ENCODE measurements at places on chromosomes 2 and 18. TPM values are rescaled to one million over a fixed set of nuclear protein-coding genes. Genes with fewer than 3 reads are reported as not detected.

- H3K4me3 ChIP-seq: no peak overlapping the region
- H3K36me3 ChIP-seq: no peaks in the 10 kb centered on the region
- peaks cover 5% of the 10 kb centered on the region for H3K4me1 ChIP-seq
- DNase-seq: no peak
- no peak overlapping the region for H3K27ac ChIP-seq
Measured at GRCh38 chr2:38512211-38512610, 90.5 kb downstream of the HNRNPLL start.

GRCh38 chr2:203972066-203972465 lies 35.5 kb downstream of the ICOS start:
- no peaks in the 10 kb centered on the region for H3K4me1 ChIP-seq
- H3K27me3 ChIP-seq: peaks cover 5% of the 10 kb centered on the region
- H3K27ac ChIP-seq: no peak overlapping the region
- DNase-seq: no peak
- H3K36me3 ChIP-seq: peaks cover 4% of the 10 kb centered on the region
- no peak overlapping the region for H3K4me3 ChIP-seq

- no peaks in the 10 kb centered on the region for H3K4me1 ChIP-seq
- H3K4me3 ChIP-seq: no peak overlapping the region
- no peaks in the 10 kb centered on the region for H3K36me3 ChIP-seq
- no peak overlapping the region for H3K27ac ChIP-seq
Measured at GRCh38 chr2:16180631-16181030, 240.3 kb downstream of the MYCN start.

DNA sequence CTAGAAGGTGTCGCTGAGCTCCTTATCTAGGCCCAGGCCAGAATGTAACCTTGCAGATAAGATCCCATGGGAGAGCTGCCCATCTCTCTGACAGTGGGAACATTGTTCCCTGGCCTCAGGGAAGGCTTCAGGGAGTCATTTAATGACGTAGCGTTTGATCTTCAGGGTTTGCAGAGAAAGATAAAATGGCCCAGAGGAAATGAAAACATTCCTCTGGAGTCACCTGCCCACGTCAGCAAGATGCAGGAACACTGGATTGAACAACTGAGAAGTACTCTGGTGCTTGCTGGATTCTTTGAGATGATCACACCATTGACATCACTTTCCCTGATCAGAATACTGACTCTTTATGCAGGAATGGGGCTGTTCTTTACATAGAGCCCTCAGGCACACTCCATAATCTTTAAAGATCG lies 51.6 kb downstream of the MAPK4 start:
- DNase-seq: no peak
- H3K36me3 ChIP-seq: no peaks in the 10 kb centered on the region
- peaks cover 2% of the 10 kb centered on the region for H3K27me3 ChIP-seq
- no peaks in the 10 kb centered on the region for H3K4me1 ChIP-seq
- H3K27ac ChIP-seq: no peak overlapping the region

GRCh38 chr2:112547333-112547732 lies 5.1 kb downstream of the POLR1B start:
- peaks cover 11% of the 10 kb centered on the region for H3K4me1 ChIP-seq
- no peak for DNase-seq

GRCh38 chr2:232586943-232587505 lies 36.5 kb downstream of the EIF4E2 start:
- no peaks in the 10 kb centered on the region for H3K27me3 ChIP-seq
- peaks cover 12% of the 10 kb centered on the region for H3K36me3 ChIP-seq
- no peaks in the 10 kb centered on the region for H3K4me1 ChIP-seq
- no peak overlapping the region for H3K4me3 ChIP-seq

GRCh38 chr2:184528119-184528518 lies 70.2 kb upstream of the ZNF804A start:
- H3K36me3 ChIP-seq: no peaks in the 10 kb centered on the region
- H3K4me3 ChIP-seq: no peak overlapping the region
- H3K27ac ChIP-seq: no peak overlapping the region
- no peaks in the 10 kb centered on the region for H3K27me3 ChIP-seq
- no peak for DNase-seq
- no peaks in the 10 kb centered on the region for H3K4me1 ChIP-seq

GRCh38 chr18:36130883-36131653 lies 1.4 kb downstream of the ELP2 start:
- H3K4me1 ChIP-seq: peaks cover 29% of the 10 kb centered on the region
- peak overlapping the region; percentile 93 for H3K4me3 ChIP-seq
- H3K27ac ChIP-seq: peak overlapping the region; percentile 95
- no peaks in the 10 kb centered on the region for H3K27me3 ChIP-seq

DNA sequence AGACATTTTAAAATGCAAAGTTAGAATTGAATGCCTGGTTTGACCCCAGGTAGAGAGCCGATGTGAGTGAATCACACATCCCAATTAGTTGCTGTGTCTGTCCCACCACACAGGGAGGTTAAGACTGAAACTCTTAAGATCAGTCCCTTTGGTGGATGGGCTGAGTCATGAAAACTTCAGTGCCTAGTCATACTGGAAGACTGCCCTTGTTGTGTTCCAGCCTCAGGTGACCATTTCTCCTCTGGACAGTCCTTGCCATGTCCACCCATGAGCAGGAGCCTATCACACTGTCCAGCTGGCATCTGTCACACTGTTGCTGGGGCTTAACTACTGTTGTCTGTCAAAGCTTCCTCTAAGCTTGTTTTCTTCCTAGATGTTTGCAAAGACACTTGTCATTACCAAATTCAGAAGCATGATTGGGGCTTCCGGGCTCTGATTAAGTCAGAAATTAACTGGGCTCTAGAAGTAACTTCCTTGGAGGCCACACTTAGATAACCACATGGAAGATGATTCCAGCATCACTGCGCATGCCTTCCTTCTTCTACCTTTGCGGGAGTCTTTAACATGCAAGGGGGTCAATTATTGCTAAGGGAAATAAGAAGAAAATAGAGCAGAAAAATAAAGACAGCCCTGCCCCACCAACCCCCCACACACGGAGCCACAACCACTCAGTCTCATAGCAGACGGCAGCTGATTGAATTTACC lies 21.3 kb downstream of the CYRIA start:
- no peaks in the 10 kb centered on the region for H3K36me3 ChIP-seq
- no peaks in the 10 kb centered on the region for H3K4me1 ChIP-seq
- no peak overlapping the region for H3K27ac ChIP-seq
- H3K27me3 ChIP-seq: no peaks in the 10 kb centered on the region

DNA sequence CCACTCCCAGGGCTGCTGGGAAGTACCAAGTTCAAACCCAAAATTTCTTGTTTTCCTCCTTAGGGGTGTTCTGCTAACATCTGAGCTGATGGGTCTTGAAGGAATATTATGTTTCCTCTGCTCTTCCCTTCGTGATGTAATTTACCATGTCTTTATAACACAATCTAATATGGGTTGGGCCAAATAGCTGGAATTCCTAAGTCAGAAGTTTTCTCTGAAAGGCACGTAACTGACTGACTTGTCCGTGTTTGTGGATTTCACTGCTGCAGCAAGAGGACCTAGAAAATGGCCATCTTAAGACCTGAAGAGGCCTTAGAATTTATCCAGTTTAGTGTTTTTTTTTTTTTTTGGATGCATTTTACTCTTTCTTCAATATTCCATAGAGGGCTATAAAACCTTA lies 256.7 kb downstream of the DCDC2C start:
- DNase-seq: no peak
- H3K27ac ChIP-seq: no peak overlapping the region
- no peaks in the 10 kb centered on the region for H3K4me1 ChIP-seq
- H3K27me3 ChIP-seq: no peaks in the 10 kb centered on the region
- H3K36me3 ChIP-seq: no peaks in the 10 kb centered on the region

GRCh38 chr2:11009176-11009575 lies 97.4 kb downstream of the KCNF1 start:
- H3K36me3 ChIP-seq: no peaks in the 10 kb centered on the region
- no peak for DNase-seq
- no peaks in the 10 kb centered on the region for H3K4me1 ChIP-seq
- peaks cover 2% of the 10 kb centered on the region for H3K27me3 ChIP-seq
- no peak overlapping the region for H3K27ac ChIP-seq
- H3K4me3 ChIP-seq: no peak overlapping the region

GRCh38 chr2:187139469-187139868 lies 290.5 kb upstream of the ZSWIM2 start:
- no peak for DNase-seq
- H3K36me3 ChIP-seq: no peaks in the 10 kb centered on the region
- no peak overlapping the region for H3K4me3 ChIP-seq
- H3K27me3 ChIP-seq: no peaks in the 10 kb centered on the region
- H3K27ac ChIP-seq: no peak overlapping the region

- H3K4me1 ChIP-seq: peaks cover 14% of the 10 kb centered on the region
- H3K36me3 ChIP-seq: peaks cover 21% of the 10 kb centered on the region
- DNase-seq: no peak
Measured at GRCh38 chr2:148675708-148676107, 31.2 kb downstream of the EPC2 start.

- no peak for DNase-seq
- H3K4me3 ChIP-seq: no peak overlapping the region
- H3K36me3 ChIP-seq: no peaks in the 10 kb centered on the region
- no peaks in the 10 kb centered on the region for H3K4me1 ChIP-seq
Measured at GRCh38 chr18:50509012-50509411, 50.9 kb upstream of the MAPK4 start.

- H3K36me3 ChIP-seq: peaks cover 1% of the 10 kb centered on the region
- DNase-seq: no peak
- H3K4me3 ChIP-seq: no peak overlapping the region
- no peak overlapping the region for H3K27ac ChIP-seq
- H3K4me1 ChIP-seq: no peaks in the 10 kb centered on the region
- H3K27me3 ChIP-seq: no peaks in the 10 kb centered on the region
Measured at GRCh38 chr2:202436626-202437025, 60.5 kb downstream of the BMPR2 start.

- peaks cover 38% of the 10 kb centered on the region for H3K4me1 ChIP-seq
- peaks cover 15% of the 10 kb centered on the region for H3K36me3 ChIP-seq
- peak overlapping the region; percentile 88 for H3K4me3 ChIP-seq
- DNase-seq: peak; percentile 71
- H3K27ac ChIP-seq: peak overlapping the region; percentile 68
- H3K27me3 ChIP-seq: no peaks in the 10 kb centered on the region
Measured at GRCh38 chr2:96264656-96265348, 995 bp downstream of the TMEM127 start.

- peak overlapping the region; percentile 93 for H3K27ac ChIP-seq
- no peaks in the 10 kb centered on the region for H3K27me3 ChIP-seq
- H3K36me3 ChIP-seq: peaks cover 68% of the 10 kb centered on the region
- no peak for DNase-seq
Measured at GRCh38 chr18:63213331-63213900, 106.2 kb downstream of the BCL2 start.

GRCh38 chr2:151176661-151177060 lies 85.0 kb downstream of the RBM43 start:
- peaks cover 2% of the 10 kb centered on the region for H3K27me3 ChIP-seq
- no peak overlapping the region for H3K27ac ChIP-seq
- no peak overlapping the region for H3K4me3 ChIP-seq
- no peak for DNase-seq

GRCh38 chr18:22176420-22177326 lies 7.3 kb downstream of the GATA6 start:
- no peak overlapping the region for H3K27ac ChIP-seq
- H3K36me3 ChIP-seq: no peaks in the 10 kb centered on the region
- no peaks in the 10 kb centered on the region for H3K4me1 ChIP-seq

GRCh38 chr2:181189951-181190350 lies 209.5 kb downstream of the UBE2E3 start:
- H3K36me3 ChIP-seq: peaks cover 30% of the 10 kb centered on the region
- no peaks in the 10 kb centered on the region for H3K27me3 ChIP-seq
- H3K4me1 ChIP-seq: peaks cover 18% of the 10 kb centered on the region
- no peak for DNase-seq
- H3K27ac ChIP-seq: no peak overlapping the region

DNA sequence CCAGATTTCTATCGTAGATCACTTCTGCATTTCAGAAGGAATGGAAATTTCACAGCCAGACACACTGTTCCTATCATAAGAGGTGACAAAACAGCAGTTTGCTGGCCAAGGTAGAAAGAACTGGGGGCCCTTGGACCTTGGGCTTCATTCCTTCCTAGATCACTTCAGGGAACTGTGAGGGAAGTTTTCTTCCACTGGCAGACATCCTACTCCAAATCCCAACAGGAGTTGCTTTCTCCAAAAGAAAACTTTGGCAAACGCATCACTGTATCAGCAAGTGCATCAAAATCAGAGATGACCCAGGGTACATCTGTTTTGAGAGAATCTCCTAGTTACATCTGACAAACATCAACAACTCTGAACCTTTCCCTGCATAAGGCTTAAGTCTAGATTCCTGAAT lies 348.4 kb upstream of the KLHL29 start:
- no peaks in the 10 kb centered on the region for H3K4me1 ChIP-seq
- DNase-seq: no peak
- H3K4me3 ChIP-seq: no peak overlapping the region
- H3K27ac ChIP-seq: no peak overlapping the region
- H3K27me3 ChIP-seq: no peaks in the 10 kb centered on the region

DNA sequence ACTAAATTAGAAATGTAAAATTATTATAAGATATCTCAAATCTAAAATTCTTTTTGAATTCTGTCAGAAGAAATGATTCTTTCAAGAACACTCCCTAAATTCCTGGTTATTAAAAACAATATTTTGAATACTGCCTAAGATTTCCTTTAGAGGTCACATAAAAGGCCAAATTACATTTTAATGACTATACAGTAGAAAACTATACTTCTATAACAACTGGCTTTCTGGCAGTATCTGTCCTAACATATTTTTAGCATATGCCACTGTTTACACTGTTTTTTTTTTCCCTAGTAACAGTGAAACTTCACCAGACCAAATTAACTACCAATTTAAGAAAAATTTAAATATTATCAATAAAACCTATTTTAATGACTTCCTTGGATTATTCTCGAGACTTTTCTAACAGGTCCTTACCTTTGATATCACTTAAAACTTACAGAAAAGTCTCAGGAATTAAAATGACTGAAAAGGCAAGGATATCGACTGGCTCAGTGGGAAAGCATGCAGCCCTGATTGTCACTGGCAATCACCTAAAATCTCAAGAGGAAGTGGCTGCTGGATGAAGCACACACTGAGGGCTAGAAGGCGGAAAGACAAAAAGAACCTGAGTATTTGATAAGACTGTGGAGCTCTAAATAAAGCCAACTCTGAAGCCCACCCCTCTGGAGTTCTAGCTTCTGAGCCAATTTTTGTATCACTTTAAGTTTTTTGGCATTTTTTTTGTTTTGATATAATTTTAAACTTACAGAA lies 59.6 kb downstream of the SPIRE1 start:
- H3K27ac ChIP-seq: no peak overlapping the region
- peak overlapping the region; percentile 23 for H3K4me3 ChIP-seq
- DNase-seq: no peak
- no peaks in the 10 kb centered on the region for H3K27me3 ChIP-seq
- H3K4me1 ChIP-seq: peaks cover 26% of the 10 kb centered on the region

GRCh38 chr2:201698588-201699226 lies at the start of gene MPP4:
Gene MPP4, minus strand, starts transcription at chr2:201698644. Its CDS starts 4,690 bp downstream, at chr2:201693954.
- H3K4me3 ChIP-seq: no peak within 1 kb of the TSS
- H3K36me3 ChIP-seq: peaks cover 4% of the 10 kb centered on the region
- no peak for DNase-seq
- no peaks in the 10 kb centered on the region for H3K27me3 ChIP-seq
- no peak within 1 kb of the TSS for H3K27ac ChIP-seq

TUBB8B gene
- total RNA-seq: not detected

RGPD3 gene
- not detected for total RNA-seq

ITGA4 gene
- 227 TPM for total RNA-seq

SLC35F5 gene
- 25.8 TPM for total RNA-seq

ANKAR gene
- 9.2 TPM for total RNA-seq

ZNF532 gene
- 4.0 TPM for total RNA-seq

CYP1B1 gene
- 8.6 TPM for total RNA-seq

DNAJC5G gene
- total RNA-seq: not detected

TMEM169 gene
- total RNA-seq: 1.1 TPM

SETBP1 gene
- 1.9 TPM for total RNA-seq
